ENCODE measurements at places on chromosomes 4 and X. TPM values are rescaled to one million over a fixed set of nuclear protein-coding genes. Genes with fewer than 3 reads are reported as not detected.

DNA sequence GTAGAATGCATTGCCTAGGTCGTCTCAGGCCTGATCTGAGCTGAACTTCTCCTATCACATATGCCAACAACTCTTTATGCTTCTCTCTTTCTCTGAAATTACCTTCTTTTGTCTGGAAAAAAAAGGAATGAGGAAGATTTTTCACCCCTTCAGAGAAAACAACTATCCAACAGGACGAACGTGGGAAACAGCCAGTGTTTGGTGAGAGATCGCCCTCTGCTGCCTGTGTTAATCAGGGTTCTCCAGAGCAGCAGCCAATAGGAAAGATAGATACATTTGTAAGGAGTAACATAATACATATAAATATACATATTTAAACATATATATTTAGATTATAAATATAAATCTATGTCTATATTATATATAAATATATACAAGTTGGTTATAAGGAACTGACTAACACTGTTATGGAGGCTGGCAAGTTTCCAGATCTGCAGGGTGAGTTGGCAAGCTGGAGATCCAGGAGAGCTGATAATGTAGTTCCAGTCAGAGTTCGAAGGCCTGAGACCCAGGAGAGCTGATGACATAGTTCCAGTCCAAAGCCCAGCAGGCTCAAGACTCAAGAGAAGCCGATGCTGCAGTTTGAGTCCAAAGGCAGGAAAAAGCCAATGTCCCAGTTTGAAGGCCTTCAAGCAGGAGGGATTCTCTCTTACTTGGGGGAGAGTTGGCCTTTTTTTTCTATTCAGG, 13.3 kb downstream of the CETN2 start:
- DNase-seq: no peak

- DNase-seq: no peak
Measured at GRCh38 chr4:126821152-126821551, 811.6 kb upstream of the INTU start.

- DNase-seq: no peak
Measured at GRCh38 chr4:155011163-155011780, 197.2 kb upstream of the NPY2R start.

DNA sequence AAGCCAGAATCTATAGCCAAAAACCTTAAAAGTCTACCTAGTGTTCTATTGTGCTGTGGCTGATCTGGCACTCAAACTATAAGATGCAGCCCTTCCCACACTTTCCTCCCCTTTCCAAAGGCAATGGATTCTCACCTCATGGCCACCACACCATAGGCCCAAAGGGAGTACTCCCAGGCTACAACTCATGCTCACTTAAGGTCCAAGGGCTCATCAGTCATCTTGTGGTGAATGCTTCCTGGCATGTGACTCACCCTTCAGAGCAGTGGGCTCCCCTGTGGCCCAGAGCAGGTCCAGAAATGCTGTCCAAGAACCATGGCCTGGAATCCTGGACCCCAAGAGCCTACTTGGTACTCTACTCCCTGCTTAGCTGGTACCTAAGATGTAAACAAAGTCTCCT, 181.0 kb downstream of the CHRDL1 start:
- no peak for DNase-seq

GRCh38 chr4:168475745-168476144, 4.5 kb downstream of the DDX60L start:
- DNase-seq: peak; percentile 61

DNA sequence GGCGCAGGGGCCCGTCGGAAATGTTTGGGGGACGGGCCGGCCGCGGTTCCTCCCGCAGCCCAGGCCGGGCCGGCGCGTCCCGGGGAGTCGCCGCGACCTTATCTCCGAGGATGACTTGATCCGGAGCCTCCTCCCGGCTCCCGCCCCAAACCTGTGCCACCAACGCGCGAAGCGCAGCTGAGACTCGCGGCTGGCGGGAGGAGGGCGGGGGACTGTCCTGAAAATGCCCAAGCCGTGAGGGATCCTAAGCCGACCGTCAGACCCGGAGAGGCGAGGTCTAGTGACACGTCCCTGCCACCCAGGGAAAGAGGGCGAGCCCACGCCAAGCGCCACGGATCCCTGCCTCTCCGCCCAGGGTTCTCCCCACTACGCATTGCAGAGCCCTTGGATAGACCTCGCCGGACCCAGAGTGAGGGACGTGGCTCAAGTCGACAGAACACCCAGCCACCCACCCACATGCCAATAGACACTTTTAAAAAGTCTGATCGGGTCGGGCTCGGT, 26.9 kb downstream of the UTP14A start:
- peak; percentile 80 for DNase-seq

- no peak for DNase-seq
Measured at GRCh38 chr4:98845960-98846359, 83.0 kb downstream of the EIF4E start.

DNA sequence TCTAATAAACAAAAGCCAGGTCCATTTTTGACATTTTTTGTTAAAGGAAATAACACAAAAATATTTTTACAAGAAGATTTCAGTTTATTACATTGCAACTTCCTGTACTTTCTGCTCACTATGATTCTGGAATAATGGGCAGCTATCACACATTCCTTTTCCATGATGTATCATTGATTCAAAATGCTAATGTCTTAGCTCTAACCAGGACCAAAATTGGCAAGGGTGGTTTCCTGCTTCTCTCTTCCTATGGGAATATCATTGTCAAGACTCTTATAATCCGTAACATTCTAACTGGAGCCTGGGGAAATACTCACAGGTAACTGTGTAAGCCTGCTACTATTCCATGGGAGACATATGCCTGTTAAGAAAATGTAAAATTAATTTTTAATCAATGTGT, 218.6 kb downstream of the DCAF12L2 start:
- no peak for DNase-seq

DNA sequence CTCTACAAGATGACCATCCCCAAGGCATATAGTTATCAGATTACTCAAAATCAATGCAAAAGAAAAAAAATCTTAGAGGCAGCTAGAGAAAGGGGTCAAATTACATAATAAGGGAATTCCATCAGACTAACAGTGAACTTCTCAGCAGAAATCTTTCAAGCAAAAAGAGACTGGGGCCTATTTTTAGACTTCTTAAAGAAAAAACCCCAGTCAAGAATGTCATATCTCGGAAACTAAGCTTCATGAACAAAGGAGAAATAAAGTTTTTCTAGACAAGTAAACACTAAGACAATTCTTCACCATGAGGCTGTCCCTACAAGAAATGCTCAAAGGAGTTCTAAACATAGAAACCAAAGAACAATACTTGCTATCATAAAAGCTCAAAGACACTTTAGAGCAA, 51.7 kb downstream of the RAB28 start:
- DNase-seq: no peak

- DNase-seq: no peak
Measured at GRCh38 chr4:56531823-56532222, 26.2 kb downstream of the ARL9 start.

- DNase-seq: no peak
Measured at GRCh38 chr4:158259955-158260575, 49.8 kb downstream of the TMEM144 start.

- DNase-seq: no peak
Measured at GRCh38 chrX:44432641-44433040, 89.2 kb upstream of the EFHC2 start.

DNA sequence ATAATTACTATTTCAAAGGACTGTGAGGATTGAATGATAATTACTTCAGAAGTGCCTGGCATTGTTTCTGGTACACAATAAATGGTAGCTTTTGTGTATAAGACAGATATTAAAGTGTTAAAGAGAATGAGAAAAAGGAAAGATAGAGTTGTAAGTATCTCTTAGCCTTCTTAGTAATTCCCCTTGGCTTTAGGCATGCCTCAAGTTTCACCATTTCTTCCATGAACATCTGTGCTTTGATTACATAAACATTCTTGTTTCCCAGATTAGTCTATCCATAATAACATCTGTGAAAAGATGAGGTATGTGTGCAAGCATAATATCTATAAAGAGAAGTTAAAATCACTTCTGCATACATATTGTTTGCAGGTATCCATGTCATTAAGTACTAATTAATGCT, 230.9 kb upstream of the TEX13A start:
- DNase-seq: no peak

- DNase-seq: no peak
Measured at GRCh38 chr4:82890528-82890900, 439 bp downstream of the SEC31A start.

- no peak for DNase-seq
Measured at GRCh38 chrX:105765691-105766090, 56.6 kb upstream of the NRK start.

GRCh38 chrX:47218280-47218919, at the start of gene CDK16:
Gene CDK16, plus strand, starts transcription at chrX:47218681. Its CDS starts 4,877 bp downstream, at chrX:47223558.
- peak; percentile 97 for DNase-seq

DNA sequence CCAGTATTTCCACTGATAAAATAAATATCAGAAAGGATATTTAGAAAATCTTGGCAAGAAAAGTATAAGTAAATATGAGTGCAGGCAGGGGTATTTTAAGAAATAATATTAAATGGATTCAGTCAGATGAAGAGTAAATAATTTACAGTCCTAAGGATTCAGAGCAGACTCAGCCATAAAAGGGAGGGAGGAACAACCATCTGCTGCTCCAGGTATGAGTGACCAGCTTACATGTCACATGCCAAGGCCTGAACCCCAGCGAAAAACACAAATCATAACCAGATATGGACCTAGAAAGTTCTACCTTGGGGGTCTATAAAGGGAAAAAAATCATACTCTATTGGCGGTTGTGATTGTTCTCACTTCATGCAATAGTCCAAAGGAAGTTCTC, 166.8 kb downstream of the COL4A6 start:
- DNase-seq: no peak

GRCh38 chr4:118865091-118865708, 23.5 kb upstream of the SYNPO2 start:
- DNase-seq: peak; percentile 48

DNA sequence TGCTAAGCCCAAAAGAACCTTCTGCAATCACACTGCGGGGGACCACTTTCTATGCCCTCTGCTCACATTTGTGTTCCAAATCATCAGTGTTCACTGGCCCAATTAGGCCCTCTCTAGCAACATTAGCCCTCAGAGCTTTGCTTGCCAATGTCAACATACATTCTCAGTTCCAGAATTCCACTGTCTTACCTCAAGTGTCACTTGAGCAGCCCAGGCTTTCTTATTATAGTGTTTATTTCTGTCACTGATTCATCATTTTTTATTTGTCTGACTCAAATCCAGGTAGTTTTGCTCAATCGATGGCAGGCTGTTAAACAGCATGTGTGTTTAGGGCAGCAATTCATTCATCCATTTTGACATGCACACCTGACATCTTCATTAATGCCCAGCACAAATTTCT, 291.2 kb downstream of the TEX13A start:
- DNase-seq: no peak

DNA sequence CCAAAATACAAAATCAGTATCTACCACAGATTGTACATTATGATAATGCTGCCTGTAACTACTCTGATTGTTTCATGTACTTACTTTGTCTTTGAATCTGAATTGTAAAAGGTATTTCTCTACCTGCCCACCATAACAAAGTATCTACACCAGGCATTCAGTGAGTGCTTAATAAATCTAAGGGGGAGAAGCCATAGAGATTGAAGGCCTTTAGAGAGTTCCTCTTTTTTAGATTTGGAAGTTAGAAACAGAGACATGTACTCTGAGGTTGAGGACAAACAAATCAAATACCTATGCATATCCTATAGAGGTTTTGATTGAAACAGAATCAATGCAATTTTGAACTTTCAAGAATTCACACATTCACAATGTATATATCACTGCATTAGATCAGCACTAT, 42.7 kb downstream of the SAT1 start:
- no peak for DNase-seq

- DNase-seq: no peak
Measured at GRCh38 chr4:59553063-59553720, 1646.9 kb upstream of the ADGRL3 start.

GRCh38 chrX:152847281-152847680, 16.4 kb downstream of the NSDHL start:
- DNase-seq: no peak

- DNase-seq: no peak
Measured at GRCh38 chr4:67891645-67892044, 7.8 kb upstream of the TMPRSS11D start.

DNA sequence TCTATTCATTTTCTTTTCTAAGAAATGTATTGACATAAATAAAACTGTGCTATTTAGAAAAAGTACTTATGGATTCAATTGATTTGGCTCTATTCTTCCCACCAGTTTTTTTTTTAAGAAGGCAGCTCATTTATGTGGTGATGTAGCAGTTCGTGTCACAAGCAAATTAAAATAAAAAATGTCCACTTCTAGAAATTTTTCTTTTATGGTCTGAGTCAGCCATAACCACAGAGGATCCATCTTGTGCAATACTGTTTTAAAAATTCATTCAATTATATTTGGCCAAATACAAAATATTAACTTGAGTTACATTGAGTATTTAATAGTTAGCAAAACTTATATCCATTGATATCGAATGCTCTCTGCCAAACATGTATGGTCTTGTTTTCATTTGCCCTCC, 207.9 kb upstream of the FAT1 start:
- no peak for DNase-seq

GRCh38 chr4:136651278-136651667, 881.0 kb downstream of the PCDH18 start:
- no peak for DNase-seq

DNA sequence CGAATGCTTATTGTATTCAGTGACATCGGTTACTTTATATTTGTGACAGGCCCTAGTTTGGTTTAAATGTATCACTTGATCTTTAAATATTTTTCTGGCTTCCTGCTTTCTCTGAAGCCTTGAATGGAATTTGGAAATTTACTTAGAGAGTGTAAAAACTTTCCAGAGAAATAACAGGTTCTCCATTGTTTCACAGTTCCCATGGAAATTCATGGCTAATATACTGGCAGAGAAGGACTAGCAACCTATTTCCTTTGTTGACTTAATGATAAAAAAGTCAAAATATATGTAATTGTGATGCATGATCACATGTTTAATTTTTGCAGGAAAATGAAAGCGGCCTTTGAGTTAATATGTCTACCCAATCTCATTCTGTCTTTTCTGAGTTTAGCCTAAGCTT, 13.2 kb downstream of the NEIL3 start:
- no peak for DNase-seq

The ADRA2C gene
- total RNA-seq: 34.1 TPM

The FRMD7 gene
- not detected for total RNA-seq

The NDST4 gene
- total RNA-seq: not detected

The CT47B1 gene
- not detected for total RNA-seq

The NEUROG2 gene
- total RNA-seq: not detected

The HTR2C gene
- total RNA-seq: 3.2 TPM

The NUDT10 gene
- total RNA-seq: 31.7 TPM

The FGFR3 gene
- 43.6 TPM for total RNA-seq

The UGT2B17 gene
- total RNA-seq: not detected

The NR3C2 gene
- total RNA-seq: 0.22 TPM

The ZNF280C gene
- 52.7 TPM for total RNA-seq

The SAGE1 gene
- total RNA-seq: 0.03 TPM

The PNMA6A gene
- total RNA-seq: 7.5 TPM
